GDM1 (cell line): ENCODE measurements at places on chromosomes 3 and 15.

GRCh38 chr3:131630097-131630496 is 127.3 kb upstream of the MRPL3 start:
- no peak for DNase-seq

GRCh38 chr15:99732751-99733267 is 428 bp downstream of the LYSMD4 start:
- no peak for DNase-seq

- DNase-seq = no peak
These were observed 449 bp downstream of the RAF1 start for GRCh38 chr3:12663401-12663935.

DNA sequence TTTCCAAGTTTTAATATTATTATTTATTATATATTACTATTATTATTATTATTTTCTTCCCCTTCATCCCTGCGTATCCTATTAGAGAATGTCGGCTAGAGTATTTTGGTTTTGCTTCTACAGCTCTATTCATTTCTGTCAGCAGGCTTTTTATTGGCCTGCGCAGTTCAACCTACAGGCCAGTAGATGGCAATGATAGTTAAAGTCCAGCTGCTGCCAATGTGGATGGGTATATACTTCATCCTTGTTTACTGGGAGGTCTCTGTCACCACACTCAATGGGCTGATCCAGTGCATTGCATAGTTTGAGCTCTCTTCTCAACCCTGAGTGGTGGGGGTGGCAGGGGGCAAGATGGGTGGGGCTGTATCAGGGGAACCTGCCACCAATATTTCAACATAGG is 799.8 kb downstream of the NSUN3 start:
- DNase-seq = no peak

DNA sequence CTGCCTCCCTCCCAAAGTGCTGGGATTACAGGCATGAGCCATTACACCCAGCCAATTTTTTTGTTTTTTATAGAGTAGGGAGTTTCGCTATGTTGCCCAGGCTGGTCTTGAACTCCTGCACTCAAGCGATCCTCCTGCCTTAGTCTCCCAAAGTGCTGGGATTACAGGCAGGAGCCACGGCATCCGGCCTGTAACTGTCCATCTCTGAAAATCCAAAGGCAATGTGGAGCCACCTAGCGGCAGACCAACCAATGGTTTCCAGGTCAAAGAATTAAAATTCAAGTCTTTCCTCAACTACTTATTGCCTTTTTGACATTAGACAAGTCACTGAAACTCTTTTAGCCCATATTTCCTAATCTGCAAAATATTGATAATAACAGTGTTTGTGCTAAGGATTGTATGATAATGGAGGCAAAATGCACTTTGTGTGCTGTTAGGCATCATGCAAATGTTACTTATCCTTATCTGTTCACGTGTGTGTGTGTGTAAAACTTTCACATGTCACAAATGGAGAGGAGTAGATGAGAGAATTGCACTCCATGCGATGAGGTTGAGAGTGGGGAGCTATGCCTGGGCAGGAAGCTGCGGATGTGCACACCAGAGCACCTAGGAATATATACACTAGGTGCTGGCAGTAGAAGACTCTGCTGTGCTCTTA is 48.7 kb downstream of the COL8A1 start:
- DNase-seq = no peak

GRCh38 chr3:165463531-165463930 is 267.3 kb upstream of the SLITRK3 start:
- no peak for DNase-seq

- no peak for DNase-seq
These were observed 201.3 kb upstream of the MRPL3 start for GRCh38 chr3:131704098-131704497.

DNA sequence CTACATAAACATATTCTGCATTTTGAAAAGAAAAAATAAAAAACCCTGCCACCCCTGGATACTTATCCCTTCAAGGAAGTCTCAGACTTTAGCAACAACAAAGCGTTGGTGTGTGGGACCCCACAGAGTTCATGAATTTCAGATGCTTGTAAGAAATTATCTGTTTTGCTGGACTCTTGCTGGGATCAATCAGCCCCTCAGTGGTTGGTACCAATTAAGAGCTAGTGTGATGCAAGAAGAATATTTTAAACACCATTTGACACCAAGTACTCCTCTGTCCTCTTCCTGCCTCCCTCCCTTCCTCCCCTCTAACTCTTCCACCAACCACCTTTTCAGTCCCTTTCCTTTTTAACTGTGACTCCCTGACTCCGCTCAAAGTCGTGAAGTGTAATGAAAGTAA is 51.5 kb downstream of the SST start:
- no peak for DNase-seq

- no peak for DNase-seq
These were observed 179.7 kb upstream of the TOPAZ1 start for GRCh38 chr3:44061961-44062360.

- DNase-seq = no peak
These were observed 102.4 kb downstream of the MSL2 start for GRCh38 chr3:136093771-136094170.

- no peak for DNase-seq
These were observed 738.8 kb upstream of the SGO1 start for GRCh38 chr3:20924646-20925385.

GRCh38 chr3:73571238-73571794 is 53.4 kb downstream of the PDZRN3 start:
- no peak for DNase-seq
